ENCODE measurements at places on chromosomes 13 and 19.

- DNase-seq, result peak; percentile 82
These were observed 36.3 kb upstream of the TFDP1 start for GRCh38 chr13:113548171-113548641.

DNA sequence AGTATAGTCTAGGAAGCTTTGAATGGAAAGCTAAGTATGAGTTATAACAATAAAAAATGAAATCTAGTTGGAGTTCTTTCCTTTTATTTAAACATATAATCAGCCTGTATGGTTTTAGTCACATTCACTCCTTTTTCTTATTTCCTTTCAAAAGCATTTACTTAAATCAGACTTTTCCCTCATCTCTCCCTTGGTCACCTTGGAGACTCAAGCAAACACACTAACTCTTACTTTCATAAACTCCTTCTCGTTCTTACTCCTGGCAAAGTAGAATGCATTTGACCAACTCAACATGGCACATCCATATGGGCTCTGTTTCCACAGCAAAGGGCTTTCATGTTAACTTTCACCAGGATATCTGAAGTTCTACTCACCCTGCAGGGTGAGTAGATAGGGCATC lies 400.0 kb downstream of the LMO7 start:
- DNase-seq, result no peak

DNA sequence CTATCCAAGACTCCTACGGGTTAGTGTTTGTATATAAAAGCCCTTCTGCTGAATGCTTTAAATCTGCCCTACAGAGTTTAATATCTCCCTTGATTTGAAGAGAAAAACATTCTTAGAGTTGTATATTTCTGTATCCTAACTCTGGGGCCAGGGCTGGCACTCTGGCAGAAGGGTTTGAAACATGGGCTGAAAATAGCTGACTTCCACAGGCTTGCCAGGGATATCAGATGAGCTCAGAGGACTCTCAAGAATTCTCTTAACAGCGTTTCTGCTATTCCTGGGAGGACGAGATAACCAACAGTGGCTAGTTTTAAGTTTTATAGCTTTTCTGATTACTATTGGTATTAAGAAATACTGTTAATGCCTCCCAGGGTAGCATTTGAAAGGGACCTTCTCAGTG lies 127.5 kb downstream of the LIG4 start:
- DNase-seq, result no peak

GRCh38 chr19:38463365-38463764 lies 29.9 kb downstream of the RYR1 start:
- no peak for DNase-seq

Data from posterior vena cava (tissue), 2 donors.